Cortex of kidney (tissue), 1 donor: ENCODE measurements at places on chromosomes 13 and 19.

GRCh38 chr13:75486146-75487062, 4.4 kb upstream of the TBC1D4 start:
- DNase-seq, result no peak

DNA sequence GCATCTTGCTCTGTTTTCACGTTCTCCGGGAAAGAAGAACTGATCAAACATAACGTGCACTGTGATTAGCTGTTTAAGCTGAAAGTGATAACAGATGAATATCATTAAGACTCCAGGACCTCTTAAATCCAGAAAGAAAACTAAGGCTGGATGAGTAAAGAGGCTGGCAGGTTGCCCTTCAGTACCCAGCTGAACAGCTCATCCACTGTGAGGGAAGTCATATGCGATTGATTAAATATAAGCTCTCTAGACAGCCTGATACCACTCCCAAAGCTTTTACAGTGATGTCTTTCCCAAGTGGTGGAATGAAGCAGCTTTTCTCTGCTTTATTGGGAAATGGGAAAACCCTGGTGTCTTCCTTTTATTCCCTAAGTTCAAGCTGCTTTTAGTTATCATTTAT, 116.9 kb downstream of the EFNB2 start:
- no peak for DNase-seq

- DNase-seq, result no peak
These were observed 1478.3 kb downstream of the UQCRFS1 start for GRCh38 chr19:27734496-27735220.

- no peak for DNase-seq
These were observed 73.4 kb downstream of the RYR1 start for GRCh38 chr19:38506723-38507550.

GRCh38 chr13:71814806-71815360, 52.1 kb downstream of the DACH1 start:
- DNase-seq, result no peak

DNA sequence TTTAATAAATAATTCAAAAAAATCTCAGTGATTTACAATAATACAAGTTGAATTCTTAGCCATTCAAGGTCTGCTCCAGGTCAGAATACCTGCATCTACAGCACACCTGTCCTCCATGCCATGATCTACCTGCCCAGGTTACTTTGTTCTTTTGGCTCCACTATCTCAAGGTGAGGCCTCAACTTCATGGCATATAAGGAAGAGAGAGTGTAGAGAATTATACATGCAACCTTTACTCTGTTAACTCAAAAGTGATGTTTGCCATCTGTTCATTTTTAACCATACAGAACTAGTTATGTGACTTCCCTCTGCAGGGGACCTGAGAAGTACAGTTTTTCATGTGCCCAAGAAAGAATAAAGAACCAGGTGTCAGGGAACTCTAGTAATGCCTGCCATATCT, 28.2 kb upstream of the MICU2 start:
- no peak for DNase-seq

DNA sequence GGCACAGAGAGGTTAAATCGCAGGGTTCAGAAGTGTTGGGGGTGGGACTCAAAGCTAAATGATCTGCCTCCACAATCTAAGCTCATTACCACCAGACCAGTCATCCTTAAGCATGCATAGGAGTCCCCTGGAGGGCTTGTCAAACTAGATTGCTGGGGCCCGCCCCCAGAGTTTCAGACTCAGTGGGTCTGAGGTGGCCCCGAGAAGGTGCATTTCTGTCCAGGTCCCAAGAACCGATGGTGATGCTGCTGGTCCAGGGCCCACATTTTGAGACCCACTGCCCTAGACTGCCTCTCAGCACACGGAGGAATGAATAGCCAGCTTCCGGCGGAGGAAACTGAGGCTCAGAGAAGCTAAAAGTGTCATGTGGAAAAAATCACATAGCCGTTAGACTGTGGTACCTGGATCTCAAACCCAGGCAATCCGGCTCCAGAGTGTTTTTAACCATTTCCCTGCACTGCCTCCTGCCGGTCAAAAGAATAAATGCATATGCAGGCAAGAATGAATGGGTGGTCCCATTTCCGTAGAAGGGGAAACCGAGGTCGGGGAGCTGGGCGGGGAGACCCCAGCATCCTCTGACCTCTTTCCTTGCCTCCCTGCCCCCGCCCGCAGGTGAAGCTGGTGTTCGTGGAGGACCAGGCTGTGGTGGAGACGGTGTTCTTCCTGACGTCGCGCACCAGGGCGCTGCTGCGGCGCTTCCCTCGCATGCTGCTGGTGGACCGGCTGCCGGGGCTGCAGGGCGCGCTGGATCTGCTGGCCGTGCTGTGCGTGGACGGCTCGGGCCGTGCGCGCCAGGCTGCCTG, 23.8 kb downstream of the ZSWIM9 start:
- no peak for DNase-seq

DNA sequence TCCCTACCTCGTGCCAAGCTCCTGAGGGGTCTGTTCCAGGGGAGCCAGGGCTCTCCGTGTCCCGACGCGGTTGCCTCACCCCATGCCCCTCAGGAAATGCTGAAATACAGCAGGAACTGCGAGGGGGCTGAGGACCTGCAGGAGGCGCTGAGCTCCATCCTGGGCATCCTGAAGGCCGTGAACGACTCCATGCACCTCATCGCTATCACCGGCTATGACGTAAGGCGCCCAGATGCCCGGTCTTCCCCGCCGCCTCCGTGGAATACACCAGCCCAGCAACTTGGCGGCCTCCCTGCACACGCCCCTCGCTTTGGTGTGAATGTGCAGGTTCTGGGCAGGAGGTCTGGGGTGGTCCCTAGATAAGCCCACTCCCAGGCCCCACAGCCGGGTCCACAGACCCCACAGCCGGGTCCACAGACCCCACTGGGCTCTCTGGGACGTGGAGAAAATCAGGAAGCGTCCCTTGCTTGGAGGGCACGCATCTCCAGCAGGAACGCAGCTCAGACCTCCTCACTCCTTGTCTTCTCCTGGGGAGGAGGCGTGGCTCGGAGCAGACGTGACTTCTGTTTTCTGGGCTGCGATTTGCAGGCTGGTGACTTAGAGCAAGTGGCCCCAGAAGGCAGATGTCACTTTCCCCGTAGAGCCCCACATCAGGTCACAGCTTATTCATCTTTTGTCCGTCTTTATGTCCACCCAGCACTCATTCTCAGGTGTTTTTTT, 19.4 kb upstream of the F7 start:
- DNase-seq, result no peak

DNA sequence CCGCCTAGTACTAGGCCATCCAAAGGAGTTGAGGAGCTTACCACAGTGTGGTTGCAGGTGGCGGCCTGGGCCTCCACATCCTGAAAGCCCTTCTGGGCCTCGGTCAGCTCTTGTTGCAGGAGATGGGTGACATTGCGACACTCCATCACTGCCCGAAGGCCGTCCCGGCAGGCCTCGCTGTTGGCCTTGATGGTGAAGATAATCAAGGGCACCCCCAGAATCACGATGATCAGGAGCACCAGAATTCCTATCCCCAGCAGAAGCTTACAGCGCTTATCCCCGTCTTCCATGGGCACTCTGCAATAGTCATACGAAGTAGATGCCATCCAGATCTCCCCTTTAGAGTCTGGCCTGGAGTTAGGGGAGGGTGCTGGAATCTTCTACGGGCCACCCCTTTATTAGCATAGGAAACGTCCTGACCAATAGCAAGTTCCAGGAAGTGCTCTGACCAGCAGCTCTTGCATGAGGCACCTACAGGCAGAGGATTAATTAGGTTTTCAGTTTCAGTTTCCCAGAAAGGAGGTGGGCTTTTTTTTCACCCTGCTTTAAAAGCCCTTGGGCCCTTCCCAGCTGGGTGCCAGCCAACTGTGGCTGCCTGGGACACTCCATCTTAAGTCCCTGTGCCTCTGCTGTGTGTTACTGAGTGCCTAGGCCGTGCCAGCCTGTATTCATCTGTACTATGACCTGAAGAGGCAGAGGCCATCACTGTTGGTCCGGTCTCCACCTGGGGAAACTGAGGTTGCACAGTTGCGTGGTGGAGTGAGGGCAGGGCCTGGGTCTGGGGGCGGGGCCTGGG, at the start of gene BST2:
BST2 (minus strand) TSS at position 381 of the 796 bp plus-strand sequence; CDS start at position 326, 55 bp downstream.
- DNase-seq, result no peak
